ENCODE measurements at places on chromosomes 12 and 14. TPM values are rescaled to one million over a fixed set of nuclear protein-coding genes. Genes with fewer than 3 reads are reported as not detected.

GRCh38 chr14:93751946-93752655 is 36.2 kb downstream of the PRIMA1 start:
- DNase-seq = no peak

DNA sequence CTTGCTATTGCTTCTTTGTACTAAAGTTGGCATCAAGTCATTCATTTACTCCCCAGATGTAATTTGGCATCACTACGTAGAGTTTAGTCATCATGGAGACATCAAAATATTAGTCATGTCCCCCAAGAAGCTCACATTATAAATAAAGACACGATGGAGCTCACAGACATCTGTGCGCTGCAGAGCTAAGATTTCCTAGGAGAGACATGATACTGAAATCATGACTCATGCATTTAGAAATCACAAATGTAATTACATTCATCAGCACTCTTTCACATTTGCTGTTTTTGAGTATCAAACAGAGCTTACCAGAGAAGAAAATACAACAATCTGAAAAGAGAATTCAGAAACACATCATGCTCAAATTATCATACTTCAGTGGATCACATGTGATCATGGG is 169.8 kb downstream of the LRIG3 start:
- DNase-seq = no peak

GRCh38 chr12:62861586-62861985 is 73.4 kb downstream of the PPM1H start:
- DNase-seq = no peak

- no peak for DNase-seq
Measured at GRCh38 chr12:107388263-107388662, 294.9 kb upstream of the CRY1 start.

DNA sequence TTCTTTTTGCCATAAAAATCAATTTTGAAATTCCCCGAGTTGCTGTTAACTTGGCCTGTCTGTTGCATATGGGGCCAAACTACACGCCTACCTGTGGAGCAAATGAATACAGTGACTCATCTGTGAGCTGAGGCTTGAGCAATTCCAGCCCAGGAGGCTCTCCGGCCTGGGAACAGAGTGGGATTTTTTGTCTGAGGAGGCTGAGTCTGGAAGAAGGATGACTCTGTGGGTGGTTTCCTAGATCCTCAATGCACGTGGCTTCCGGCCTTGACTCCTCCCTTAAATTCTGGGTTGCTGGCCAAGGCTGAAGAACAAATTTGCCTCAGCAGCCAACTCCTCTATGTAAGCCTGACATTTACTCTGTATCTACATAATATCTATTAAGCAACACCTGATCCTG is 124.1 kb downstream of the SSPN start:
- no peak for DNase-seq

- no peak for DNase-seq
Measured at GRCh38 chr12:1559676-1560091, 34.7 kb downstream of the FBXL14 start.

RNFT2 gene
- 27.7 TPM for total RNA-seq

DNA sequence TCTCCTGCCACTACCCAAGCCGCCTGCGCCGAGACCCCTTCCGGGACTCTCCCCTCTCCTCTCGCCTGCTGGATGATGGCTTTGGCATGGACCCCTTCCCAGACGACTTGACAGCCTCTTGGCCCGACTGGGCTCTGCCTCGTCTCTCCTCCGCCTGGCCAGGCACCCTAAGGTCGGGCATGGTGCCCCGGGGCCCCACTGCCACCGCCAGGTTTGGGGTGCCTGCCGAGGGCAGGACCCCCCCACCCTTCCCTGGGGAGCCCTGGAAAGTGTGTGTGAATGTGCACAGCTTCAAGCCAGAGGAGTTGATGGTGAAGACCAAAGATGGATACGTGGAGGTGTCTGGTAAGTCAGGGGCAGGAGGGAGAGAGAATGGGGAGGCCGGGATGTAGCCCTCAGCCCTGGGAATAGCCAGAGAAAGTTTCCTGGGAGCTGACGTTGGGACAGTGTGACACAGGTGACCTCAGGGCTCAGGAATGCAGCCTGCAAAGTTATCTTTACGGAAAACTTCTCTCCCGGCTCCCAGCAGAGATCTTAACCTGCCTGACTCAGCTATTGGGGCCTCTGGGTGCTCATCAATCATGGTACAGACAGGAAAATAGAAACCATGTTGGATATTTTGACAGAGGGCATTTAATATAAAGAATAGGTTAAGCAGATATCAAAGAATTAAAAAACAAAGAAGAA is 747 bp downstream of the HSPB8 start:
- DNase-seq = peak; percentile 38

ALDH1L2 gene
- 3.5 TPM for total RNA-seq

- no peak for DNase-seq
Measured at GRCh38 chr12:68140556-68140955, 19.0 kb downstream of the IFNG start.

ABCC9 gene
- 0.02 TPM for total RNA-seq

DNA sequence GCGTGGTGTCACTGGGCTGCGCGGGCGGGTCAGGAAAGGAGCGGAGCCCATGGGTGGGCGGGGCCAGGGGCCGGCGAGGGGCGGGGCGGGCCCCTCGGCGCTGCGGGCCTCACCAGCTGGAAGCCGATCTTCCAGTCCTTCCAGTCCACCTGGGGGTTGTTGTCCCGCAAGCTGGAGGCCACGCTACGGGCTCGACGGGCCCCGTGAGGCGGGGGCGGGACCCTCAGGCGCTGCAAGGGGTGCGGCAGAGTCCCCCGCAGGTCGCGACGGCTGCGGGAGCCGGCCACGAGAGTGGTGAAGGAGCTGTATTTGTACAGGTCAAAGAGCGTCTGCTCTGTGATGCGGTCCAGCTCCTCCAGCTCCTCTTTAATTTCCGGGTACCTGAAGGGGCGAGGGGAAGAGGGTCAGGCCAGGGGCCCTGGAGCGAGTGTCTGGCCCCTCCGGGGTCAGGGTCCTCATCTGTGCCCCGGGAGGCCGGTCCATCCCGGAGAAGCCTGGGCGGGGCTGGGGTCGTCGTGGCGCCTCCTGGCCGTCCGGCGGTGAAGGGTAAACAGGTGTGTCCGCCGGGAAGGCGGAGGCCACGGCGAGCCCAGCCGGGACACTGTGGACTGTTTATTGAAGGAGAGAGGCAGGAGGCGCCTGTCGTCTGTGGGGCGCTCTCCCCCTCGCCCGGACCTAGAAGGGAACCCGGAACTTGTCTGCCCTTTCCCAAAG is 11.9 kb downstream of the SCNN1A start:
- DNase-seq = peak; percentile 66

DNA sequence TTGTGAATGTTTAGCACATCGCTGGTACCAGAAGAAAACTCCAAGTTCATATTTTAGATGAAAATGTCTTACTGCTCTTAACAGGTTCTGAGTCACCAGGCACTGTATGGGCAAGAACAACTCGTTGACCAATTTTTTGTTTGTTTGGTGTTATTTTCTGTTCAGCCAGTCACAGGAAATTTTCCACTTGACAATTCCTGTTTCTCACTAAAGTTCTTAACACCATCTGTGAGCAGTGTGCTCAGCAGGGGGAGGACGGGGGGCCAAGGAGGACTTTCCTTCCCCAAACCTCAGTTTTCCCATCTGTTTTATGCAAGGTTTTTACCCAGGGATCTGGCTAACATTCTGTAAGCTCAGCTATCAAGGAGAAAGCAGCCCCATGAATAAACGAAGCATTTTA is 3.0 kb downstream of the NUAK1 start:
- no peak for DNase-seq

- DNase-seq = no peak
Measured at GRCh38 chr12:76755829-76756379, 8.0 kb upstream of the ZDHHC17 start.

MYF5 gene
- not detected for total RNA-seq

KLRD1 gene
- total RNA-seq = 0.16 TPM

DNA sequence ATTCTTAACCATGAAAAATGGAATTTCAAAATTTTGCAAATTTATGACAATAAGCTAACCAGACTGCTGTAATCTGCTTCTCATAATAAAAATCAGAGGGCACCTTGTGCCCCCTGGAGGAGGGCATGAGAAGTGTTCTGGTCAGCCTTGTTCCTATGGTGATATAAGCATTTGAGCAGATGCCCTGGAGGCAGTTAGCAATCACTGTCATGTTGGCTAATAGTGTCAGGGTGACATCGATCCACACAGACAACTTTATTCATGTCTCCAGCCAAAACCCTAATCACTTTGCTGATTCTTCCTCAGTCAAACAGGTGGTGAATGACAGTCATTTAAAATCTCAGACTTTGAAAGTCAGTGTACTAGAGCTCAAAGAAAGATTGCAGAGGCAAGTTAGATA is 943.0 kb downstream of the GALC start:
- peak; percentile 62 for DNase-seq

SLC16A7 gene
- total RNA-seq = 4.1 TPM

- DNase-seq = no peak
Measured at GRCh38 chr12:69332815-69333358, 15.3 kb upstream of the LYZ start.

DNA sequence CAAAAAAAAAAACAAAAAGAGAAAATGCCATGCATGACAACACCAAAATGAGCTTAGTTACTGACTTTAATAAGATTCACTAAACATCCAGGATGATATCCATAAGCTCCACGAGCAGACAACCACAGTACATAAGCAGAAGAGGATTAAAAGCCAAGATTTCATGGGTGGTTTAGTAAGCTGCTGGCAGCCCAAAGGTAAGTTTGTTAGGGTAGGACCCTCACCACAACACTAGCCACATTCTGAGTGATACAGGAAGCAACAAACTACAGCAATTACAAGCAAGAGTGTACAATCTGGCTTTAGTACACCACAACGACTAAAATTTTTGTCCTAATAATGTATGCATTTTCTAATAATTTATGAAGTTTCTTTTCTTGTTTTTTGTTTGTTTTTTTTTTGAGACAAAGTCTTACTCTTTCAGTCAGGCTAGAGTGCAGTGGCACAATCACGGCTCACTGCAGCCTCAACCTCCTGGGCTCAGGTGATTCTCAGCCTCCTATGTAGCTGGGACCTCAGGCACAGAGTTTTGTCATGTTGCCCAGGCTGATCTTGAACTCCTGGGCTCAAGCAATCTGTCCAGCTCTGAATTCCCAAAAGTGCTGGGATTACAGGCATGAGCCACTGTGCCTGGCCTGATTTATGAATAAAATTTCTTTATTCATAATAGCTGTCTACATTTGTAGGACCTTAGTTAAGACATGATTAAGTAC is 221.4 kb downstream of the MED13L start:
- no peak for DNase-seq

GRCh38 chr14:51515611-51516010 is 136.1 kb upstream of the FRMD6 start:
- DNase-seq = no peak

DNA sequence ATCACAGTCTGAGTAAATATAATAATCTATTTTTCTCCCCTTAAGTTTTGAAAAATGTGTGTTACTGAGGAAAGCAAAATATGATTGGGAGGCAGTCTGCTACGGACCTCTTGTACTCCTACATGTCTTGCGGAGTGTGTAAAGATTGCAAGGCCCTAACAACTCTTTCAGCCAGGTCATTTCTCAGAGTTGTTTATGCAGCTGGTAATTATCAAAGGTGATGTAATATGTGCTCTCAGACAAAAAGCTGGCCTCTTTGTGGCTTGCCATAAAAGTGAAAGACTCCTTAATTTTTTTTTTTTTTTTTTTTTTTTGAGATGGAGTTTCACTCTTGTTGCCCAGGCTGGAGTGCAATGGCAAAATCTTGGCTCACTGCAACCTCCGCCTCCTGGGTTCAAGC is 40.5 kb upstream of the MON2 start:
- no peak for DNase-seq

- DNase-seq = no peak
Measured at GRCh38 chr14:23285530-23286019, 357 bp downstream of the HOMEZ start.

KRT85 gene
- total RNA-seq = not detected

GRCh38 chr12:26277506-26278246 is 82.3 kb downstream of the SSPN start:
- DNase-seq = no peak

DNA sequence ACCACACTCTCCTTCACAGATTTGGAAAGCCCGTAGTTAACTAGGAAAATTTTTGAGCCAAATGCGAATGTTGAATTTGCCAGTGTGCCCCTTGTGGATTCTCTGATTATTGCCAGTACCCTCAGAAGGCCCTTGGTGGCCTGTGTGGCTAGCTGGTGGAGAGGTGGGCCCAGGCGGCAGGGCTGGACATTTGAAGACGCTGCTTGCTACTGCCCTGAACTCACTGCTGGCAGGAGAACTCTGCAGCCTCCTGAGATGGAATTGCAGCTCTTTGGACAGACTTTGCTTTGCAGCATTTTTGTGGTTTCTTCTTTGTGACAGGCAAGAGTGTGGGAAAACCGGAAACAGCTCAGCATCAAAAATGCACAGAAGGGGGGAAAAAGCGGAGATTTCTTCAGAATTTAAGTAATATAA is 97.6 kb downstream of the TGFB3 start:
- no peak for DNase-seq

APOLD1 gene
- 0.44 TPM for total RNA-seq

CRIP1 gene
- 9.0 TPM for total RNA-seq

FITM1 gene
- 0.25 TPM for total RNA-seq

SLC38A2 gene
- 381 TPM for total RNA-seq

GRCh38 chr12:74144396-74144795 is 393.2 kb upstream of the ATXN7L3B start:
- DNase-seq = no peak

DNA sequence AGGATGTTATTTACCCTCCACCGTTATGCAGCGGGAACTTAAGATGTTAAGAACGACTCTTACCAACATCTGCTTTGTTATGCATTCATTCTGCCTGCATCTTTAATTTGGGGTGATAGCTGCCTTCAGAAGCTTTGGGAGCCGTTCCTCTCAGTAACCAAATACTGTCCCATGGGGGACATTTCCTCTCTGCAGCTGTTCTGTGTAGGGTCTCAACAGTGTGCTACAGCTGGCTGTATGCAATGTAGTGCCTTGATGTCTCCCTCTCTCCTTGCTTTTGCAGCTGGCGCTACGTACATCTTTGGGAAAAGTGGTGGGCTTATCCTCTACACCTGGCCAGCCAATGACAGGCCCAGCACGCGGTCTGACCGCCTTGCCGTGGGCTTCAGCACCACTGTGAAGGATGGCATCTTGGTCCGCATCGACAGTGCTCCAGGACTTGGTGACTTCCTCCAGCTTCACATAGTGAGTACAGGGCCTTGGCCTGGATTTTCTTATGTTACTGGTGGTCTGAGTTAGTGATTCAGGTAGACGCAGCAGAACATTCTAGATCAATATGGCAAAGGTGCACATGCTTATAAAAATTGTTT is 744.3 kb downstream of the DIO2 start:
- peak; percentile 12 for DNase-seq

DNA sequence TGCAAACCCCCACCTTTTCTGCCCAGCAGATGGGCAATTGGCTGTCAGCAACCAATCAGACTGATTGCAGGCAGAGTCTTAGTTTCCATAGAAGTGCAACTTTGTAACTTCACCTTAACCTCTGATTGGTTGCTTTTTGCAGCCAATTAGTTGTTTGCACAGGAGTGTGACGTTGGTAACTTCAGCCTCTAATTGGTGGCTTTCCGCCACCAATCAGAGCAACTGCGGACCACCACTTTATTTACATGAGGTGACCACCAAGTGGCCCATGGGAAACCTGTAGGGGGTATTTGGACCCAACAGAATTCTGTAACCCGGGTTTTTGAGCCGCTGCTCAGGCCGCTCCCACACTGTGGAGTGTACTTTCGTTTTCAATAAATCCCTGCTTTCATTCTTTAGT is 32.3 kb downstream of the CDKN1B start:
- DNase-seq = no peak
